Ecto neural progenitor cell (in vitro differentiated cells): ENCODE measurements at places on chromosomes 4 and X.

GRCh38 chr4:151318307-151319006 is 6.9 kb downstream of the SH3D19 start:
- no peak for DNase-seq

GRCh38 chrX:15838017-15838416 is 16.6 kb downstream of the AP1S2 start:
- no peak for DNase-seq

DNA sequence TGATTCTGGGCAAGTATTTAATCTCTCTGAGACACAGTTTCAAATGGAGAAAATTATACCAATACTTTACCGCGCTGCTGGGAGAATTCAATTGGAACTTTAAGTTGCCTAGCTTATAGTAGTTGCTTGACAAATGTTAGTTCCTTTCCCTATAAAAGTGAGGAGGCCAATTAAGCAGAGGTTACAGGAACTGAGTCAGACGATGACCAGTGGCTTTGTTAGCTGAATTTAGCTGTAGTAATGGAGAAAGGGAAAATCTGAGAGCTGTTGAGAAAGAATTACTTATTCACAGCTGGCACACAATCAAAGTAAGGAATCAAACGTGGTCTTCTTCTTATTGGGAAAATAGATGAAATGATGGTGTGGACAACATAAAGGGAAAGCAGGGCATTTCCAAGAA is 29.6 kb downstream of the SMARCA1 start:
- no peak for DNase-seq

GRCh38 chr4:178165251-178165950 is 723.2 kb upstream of the AGA start:
- no peak for DNase-seq

GRCh38 chr4:70178075-70178660 is 17.4 kb upstream of the ODAM start:
- DNase-seq: no peak

GRCh38 chrX:151854726-151855495 is 57.8 kb upstream of the MAGEA4 start:
- no peak for DNase-seq

DNA sequence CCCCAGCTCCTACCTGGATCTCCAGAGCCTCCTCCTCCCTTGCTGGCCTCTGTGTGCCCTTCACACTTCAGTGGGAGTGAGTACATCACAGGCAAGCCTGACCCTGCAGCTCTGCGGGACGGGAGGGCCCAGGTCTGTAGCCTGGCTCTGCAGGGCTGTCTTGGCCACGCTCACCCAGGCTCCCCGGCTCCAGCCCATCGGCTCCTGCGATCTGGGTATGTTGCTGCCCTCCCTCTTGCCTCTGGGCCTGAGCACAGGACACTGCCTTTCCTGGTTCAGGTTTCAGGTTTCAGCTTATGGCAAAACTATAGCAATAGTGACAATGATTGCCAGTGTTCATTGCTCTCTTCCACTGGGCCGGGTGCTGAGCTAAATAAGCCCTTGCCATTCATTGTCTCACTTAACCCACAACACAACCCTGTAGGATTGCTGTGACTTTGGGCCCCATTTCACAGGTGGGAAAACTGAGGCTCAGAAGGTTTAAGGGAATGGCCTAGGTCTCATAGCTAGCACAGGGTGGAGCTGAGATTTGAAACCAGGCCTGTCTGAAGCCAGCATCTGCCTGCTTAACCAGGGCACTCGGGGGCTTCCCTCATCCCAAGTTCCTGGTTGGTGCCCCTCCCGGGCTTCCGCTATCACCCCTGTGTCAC is 44.6 kb upstream of the SORCS2 start:
- DNase-seq: no peak

DNA sequence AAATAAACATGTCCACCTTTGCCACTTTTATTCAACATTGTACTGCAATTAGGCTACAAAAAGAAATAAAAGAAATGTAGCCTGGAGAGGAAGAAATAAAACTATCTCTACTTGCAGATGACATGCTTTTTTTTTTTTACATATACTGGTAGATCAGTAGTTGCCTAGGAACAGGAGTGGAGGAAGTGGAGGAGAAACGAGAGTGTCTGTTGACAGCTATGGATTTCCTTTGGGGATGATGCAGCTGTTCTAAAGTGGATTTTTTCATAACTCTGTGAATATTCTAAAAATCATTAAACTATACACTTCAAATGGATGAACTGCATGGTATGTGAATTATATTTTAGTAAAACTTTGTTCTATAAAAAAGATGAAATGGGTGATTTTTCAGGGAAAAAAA is 116.4 kb downstream of the ANAPC4 start:
- DNase-seq: no peak

DNA sequence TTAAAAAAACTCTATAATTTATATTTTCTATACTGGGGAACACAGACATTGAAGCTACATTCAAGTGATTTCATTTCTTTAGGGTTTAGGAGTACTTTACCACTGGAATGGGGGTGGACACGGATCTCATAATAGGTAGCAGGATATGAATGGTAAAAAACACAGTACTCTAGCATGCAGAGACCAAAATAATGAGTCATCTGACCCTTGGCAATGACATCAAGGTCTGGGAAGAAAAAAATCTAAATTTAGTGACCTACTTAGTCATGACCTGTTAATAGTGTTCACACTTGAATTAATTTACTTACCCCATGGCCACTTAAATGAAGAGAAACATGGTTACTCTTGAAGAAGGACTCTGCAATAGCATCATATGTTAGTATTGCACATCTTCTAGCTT is 187.9 kb downstream of the EPHA5 start:
- no peak for DNase-seq

- no peak for DNase-seq
Observed at GRCh38 chr4:48340276-48340964, 909 bp upstream of the SLAIN2 start.

GRCh38 chr4:80803337-80803736 is 227.2 kb upstream of the BMP3 start:
- DNase-seq: no peak

DNA sequence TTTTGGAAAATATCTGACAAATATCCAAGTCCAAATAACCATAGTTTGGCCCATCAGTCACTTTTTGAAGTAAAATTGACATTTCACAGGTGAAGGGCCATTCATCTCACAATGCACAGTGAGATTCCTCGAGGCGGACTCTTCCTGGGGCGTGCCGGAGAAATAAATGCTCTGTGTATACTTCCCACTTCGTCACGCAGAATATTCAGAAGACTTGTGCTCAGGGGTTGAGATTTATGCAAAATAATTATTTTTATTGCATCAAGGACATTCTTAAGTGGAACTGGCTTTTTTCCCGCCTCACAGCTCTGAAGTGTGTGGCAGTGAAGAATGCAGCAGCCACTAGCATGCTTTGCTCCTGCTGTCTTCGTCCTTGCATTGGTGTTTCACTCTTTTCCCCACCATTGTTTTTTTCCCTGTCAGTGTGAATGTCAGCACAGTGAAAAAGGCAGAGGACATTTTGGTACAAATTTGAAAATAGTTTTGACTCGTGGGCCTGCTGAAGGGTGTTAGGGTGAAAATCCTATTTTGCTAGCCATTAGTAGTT is 70.6 kb downstream of the FAM193A start:
- no peak for DNase-seq

DNA sequence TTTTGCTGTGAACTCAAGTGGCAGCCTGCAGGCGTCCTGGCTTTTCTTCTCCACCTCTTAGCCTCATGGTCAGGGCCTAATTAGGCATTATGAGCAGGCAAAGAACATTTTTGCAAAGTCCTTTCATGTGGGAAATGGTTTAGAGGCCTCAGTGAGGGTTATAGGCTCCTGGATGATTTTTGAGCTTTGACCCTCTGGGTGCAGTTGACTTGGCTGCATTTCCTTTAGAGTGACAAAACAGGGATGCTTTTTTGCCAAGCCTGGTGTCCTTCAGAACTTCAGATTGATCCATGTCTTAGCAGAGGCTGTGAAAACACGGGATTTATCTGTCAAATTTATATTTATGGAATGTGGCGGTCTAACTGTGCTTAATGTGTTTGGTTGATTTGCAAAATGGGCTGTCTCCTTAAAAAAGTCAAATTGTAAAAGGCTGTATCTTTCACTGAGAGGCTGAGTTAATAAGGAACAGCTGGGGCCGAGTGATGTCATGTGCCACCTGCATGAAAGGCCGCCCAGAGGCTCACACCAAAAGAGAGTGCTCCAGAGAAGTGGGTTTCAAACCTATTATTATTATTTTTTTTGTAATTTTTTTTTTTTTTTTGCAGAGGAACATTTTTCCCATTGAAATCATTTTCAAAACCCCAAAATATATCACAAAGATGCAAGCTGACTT is 192.2 kb upstream of the ARX start:
- DNase-seq: no peak

DNA sequence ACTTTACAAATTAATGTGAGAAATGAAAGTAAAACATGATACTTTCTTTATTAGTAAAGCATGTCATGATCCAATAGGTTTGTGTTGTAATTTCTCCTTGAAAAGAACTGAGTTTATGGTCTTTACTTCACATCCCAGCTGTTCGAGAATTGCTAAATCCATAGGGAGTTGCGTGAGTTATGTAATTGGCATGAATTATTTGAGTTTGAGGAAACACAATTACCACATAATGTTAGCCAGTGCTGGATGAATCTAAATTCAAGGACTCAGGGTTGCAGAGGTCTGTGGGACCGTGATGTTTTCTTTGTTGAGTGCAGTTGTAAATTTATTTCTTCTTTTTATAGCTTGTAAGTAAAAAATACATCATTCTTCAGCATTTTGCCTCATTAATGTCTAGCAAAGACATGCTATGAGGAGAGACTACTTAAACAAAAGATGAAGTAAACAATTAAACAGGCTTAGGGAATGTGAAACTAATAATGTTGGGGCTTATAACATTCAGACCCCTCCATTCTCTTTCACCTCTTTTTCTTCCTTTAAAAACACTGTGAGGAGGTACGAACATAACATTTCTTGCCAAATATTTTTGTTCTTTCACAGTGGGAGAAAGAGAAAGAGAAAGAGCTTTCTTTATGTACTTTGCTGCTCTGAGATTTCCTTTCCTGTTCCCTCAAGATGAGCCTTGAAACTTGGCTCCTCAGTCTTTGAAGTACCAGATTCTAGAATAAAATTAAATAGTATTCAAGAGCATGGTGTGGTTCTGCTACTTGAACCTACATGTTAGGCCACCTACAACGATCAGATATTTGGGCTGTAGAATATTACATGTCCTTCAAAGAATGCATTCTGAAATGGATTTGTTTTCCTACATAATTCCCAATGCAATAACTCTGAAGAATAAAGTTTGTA is 159.6 kb upstream of the ANK2 start:
- no peak for DNase-seq

GRCh38 chr4:87066403-87067123 is 131.8 kb downstream of the AFF1 start:
- DNase-seq: no peak

- no peak for DNase-seq
Observed at GRCh38 chr4:144565527-144566195, 80.3 kb upstream of the HHIP start.

- no peak for DNase-seq
Observed at GRCh38 chrX:121216641-121217374, 169.4 kb downstream of the GLUD2 start.

DNA sequence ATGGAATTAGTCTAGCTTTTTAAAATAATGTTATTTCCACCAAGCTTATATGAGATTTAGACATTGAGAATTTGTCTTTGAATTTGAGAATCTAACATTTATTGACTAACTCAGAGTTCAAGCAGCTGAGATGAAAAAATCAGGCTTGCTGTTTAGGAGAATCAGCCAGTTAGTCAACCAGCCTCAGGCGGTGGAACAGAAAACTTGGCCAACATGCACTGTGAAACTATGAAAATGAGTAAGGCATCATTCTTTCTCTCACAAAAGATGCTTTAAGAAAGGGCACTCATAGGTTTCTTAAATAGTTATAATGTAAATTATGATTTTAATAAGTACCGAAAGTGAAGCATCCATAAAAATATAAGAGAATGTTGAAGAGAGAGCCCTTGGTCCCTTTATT is 84.2 kb downstream of the NFKB1 start:
- no peak for DNase-seq

DNA sequence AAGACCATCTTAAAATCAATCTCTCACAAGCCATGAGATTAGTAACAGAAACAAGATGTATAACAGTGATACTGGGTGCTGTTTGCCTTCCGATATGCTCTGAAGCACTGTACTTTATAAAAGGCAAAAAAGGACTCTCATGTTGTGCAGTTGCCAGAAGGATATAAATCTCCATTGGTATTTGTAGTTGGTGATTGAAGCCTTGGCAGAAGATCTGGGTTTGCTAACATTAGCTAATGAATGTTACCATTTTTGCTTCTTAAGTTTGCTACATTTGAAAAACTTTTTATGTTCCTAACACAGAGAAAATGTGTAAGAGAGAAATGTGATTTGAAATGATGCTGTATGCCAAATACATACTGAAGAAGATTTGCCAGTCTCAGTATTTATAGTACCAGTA is 44.4 kb downstream of the RAP1GDS1 start:
- DNase-seq: no peak

DNA sequence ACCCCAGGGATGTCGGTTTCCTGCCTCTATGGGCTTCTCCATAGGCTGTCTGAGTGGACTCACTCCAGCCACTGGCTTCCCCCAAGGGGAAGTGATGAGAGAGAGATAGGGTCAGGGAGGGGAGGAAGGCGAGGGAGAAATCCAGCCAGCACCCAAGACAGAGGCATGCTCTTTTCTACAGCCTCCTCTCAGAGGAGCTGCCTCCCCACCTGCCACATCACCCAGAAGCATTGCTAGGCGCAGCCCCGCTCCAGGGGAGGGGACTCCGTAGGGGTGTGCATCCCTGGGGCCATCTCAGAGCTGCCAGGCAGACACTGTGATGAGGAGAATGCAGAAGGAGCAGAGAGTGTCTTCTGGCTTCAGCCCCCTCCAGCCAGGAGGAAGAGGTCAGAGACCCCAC is 109.5 kb upstream of the NKX1-1 start:
- no peak for DNase-seq

DNA sequence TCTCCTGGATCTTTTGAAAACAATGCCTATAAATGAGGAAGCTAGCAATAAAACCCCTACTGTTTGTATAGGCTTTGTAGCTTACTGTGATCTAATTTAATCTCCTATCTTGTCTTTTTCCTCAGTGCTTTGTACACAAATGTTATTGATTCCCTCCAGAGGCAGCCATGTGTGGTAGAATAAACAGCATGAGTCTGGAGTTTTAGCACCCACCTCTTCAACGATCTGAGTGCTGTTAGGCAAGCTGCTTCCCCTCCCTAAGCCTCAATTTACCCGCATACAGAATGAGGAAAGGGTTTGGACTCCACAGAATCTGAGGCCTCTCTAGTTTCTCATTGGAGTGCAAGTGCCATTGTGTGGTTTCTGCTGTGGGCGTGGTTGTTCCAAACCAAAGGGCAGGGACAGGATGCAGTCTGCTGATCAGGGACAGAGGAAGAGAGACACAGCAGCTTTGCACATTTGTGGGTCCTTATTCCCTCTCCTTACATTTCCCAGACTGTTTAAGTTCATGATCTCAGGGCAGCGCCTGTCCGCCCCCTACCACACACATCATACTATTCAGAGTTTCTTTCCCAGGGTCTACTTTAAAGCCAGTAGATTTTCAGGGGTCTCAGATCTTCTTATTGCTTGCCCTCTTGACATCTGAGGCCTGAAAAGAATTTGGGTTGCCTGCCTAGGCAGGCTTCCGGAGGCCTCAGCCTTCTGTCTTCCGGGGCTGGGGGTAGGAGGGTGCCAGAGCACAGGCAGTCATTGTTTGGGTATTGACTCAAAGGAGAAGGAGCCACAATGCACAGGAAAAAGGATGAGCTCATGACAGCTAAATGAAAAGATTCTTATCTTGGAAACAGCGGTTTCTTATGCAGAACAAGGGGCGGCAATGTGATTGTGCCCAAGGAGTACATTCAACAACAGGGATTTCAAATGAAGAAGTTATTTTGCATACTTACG is 114.9 kb upstream of the TEX13D start:
- DNase-seq: peak; percentile 56
